Stromal cell of bone marrow (primary cell): ENCODE measurements at places on chromosomes 13 and 19.
A peak's percentile ranks its signal among the peaks of the same experiment; 100 is the strongest.

GRCh38 chr13:77528414-77528813 is 7.1 kb upstream of the SCEL start:
- no peak for DNase-seq

DNA sequence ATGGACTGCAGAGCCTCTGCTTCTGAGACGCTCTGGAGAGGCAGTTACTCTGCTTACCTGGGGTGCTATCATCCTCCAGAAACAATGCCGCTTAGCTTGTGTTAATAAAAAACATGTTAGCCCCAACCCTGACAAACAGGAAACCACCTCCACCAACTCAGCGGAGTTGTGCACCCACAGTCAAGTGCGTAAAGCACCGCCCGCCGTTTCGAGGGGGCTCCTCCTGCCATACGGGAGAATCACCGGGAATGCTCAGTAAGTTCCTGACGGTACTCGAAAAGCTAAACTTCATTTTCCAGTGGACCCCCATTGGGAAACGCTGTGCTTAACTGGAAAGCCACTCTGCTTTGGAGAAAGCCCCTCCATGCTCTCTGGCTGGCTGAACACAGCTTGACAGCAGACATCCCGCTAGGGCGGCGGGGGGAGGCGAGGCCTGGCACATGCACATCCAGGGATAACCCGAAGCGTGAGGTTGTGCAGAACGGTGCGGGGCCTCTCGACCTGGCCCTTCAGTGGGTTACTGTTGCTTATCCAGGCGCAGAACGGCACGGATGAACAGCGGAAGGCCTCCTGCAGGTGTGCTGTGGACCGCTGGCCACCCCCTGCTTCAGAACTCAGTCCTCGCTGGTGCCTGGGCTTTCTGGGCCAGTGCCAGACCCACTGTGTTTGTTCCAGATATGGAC is 17.1 kb downstream of the GAS6 start:
- no peak for DNase-seq

GRCh38 chr19:924553-925086 is 1.2 kb upstream of the ARID3A start:
- DNase-seq = no peak

- no peak for DNase-seq
These were observed 164.9 kb downstream of the ZIC5 start for GRCh38 chr13:99806671-99807070.

DNA sequence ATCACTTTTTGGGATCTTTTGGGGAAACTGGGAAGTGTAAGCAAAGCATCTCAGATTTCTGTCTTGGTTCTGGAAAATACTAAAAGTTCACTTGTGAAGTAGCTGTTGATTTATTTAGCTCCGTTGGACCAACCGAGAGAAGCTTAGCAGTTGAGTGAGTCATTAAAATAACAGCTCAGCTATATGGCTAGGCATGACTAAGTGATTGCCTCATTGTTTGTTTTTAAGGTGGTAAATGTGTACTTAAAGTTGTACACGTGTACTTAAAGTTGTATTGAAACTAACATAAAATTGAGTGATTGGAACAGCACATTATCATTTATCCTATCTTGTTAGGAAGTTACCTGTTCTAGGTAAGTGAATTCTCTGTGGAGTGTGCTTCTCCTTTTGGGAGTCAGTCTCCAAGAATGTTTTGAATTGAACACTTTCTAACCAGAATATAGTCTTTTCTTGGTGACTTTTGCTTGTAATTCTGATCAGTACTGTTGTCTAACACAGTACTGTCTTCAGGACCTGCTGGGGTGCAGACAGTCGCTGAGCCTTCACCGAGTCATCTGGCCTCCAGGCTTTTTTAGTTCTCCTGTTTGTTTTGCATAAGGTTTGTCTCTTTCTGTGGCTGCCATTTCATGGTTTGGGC is 2.9 kb upstream of the DCUN1D2 start:
- peak; percentile 91 for DNase-seq

DNA sequence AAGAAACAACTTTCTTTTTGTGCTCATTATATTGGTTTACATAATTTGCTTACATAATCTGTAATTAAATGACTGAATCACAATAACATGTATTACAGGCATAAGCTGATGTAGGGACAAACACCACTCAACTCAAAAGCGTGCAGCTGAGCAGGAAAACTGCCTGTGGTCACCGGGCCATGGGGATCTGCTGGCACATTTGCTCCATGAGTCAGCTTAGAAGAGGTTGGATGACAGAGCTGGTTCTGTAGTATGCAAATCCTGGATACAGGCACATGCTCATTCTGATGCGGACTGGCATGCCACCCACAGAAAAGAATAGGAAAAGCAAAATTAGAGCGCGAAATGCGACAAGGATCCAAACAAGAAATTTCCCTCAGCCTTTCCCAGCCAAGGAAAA is 128.6 kb downstream of the USP12 start:
- peak; percentile 98 for DNase-seq

DNA sequence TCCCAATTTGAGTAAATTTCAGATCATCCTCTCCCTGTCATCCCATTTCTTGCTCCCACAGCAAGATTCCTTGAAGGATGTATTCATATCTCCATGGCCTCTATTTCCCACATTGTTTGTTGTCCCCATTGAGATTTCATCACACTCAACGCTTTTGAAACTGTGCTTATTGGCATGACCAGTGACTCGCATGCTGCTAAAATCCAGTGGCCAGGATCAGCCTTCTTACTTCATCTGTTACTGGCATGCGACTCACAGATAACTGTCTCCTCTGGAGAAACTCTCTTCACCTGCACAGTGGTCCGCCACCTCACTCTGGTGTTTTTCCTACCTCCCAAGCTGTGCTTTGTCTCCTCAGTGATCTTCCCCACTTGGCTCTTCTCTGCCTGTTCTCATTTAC is 95.8 kb downstream of the WASF3 start:
- DNase-seq = peak; percentile 43

- no peak for DNase-seq
These were observed 165.1 kb downstream of the COG6 start for GRCh38 chr13:39820606-39821005.

DNA sequence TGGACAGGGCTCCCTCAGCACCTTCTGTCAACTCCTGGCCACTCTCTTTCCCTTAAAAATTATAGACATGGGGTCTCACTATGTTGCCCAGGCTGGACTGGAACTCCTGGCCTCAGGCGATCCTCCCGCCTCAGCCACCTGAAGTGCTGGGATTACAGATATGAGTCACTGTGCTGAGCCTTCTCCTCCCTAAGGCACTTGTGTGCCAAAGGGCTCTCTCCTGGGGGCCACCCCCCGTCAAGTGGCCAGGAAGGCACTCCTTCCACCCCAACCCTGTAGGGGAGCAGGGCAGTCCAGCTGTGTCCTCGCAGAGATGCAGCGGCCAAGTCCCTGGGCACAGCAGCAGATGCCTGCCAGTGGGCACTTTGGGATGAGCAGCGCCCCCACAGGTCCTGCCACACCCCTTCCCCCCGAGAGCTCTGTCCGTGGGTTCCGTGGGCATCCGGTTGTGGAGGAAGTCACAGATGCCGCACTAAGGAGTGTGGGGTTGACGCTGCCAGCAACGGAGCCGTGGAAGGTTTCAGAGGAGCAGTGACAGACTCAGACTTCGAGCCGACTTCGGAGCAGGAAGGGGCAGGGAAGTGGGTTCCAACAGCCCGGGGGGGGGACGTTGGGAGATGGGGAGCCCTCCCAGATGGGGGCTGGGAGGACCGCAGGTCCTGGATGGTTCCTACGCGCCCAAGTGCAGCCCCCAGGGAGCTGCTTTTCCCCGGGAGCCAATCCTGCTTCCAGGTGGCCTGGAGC is 3.3 kb upstream of the UQCR11 start:
- DNase-seq = no peak

- no peak for DNase-seq
These were observed 15.5 kb upstream of the DCLK1 start for GRCh38 chr13:36146511-36147269.

DNA sequence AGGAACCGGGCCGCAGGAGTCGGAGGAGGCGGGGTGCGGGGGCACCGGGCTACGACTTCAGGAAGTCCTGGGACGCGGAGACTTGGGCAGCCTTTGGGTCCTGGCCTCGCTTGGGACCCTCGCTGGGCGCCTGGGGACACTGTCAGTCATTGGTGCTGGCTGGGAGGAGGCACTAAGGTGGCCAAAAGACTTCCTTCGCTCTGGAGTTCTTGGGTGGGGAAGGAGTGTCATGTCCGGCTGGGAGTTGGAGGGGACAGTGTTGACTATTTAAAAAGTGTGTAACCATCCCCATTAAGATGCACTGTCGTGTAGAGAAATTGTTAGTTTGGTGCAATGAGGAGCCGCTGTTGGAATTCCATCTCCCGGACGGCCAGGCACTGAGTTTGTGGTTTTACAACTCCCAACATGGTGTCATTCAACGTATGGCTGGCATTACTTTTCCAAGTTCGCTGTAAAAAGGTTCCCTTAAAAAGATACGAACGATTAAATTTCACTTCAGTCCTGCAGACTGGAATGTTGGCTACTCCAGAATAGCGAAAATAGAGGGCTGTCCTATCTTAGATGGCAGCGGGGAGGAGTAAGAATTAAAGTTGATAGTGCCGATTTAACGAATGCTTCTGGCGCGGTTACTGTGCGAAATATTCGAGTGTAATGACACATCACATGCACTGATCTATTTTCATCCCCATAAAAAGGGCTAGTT is 776 bp downstream of the DNAJC3 start:
- peak; percentile 28 for DNase-seq

GRCh38 chr19:41956621-41957020 is 2.5 kb downstream of the RABAC1 start:
- no peak for DNase-seq

- no peak for DNase-seq
These were observed 49.4 kb downstream of the PEPD start for GRCh38 chr19:33472226-33472625.

DNA sequence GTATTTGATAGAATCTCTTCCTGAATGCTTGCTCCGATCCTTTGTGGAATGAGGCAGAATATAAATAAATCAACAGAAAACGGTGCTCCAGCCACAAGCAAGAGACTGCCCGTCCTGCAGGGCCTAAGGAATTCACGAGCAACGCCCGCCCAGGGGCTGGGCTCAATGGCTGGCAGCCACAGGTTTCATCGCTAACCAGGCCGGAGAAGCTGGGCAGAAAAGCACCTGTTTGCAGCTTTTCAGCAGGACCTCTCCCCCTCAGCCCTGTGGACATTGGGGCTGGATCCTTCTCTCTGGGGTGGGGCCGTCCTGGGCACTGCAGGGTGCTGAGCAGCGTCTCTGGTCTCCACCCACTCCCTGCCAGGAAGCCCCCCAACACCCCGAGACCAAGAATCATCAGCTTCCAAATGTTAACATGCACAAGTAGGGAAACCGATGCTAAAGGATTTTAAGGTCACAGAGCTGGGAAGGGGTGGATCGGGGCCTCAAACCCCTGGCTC is 102.5 kb downstream of the GADD45B start:
- no peak for DNase-seq

DNA sequence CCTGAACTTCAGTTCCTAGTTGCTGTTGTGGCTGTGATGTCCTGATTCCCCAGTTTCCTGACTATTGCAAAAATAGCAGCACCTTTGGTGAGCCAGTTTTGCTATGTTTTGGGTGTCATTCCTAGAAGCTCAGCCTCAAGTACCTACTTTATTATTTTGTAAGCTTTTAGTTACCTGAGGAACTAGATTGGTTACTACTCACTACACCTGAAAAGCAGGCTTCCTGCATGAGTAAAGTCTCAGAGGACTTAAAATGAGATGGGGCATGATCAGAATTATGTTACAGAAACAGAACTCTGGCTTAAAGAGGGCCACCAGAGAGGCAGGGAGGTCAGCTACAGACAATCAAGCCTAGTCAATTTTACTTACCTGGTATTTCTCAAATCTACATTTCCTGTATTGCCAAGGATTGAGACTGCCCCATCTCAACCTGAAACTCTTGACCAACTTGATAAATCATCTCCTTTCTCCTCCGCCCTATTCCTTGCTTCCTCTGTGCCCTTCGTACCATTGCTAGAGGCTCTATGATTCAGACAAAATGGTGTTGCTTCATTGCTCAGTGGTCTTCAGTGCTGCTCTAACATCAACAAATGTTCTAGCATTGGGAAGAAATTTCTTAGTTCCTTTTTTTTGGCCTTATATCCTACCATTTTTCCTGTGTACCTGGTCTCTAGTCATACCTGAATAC is 58.9 kb downstream of the RAP2A start:
- DNase-seq = no peak

DNA sequence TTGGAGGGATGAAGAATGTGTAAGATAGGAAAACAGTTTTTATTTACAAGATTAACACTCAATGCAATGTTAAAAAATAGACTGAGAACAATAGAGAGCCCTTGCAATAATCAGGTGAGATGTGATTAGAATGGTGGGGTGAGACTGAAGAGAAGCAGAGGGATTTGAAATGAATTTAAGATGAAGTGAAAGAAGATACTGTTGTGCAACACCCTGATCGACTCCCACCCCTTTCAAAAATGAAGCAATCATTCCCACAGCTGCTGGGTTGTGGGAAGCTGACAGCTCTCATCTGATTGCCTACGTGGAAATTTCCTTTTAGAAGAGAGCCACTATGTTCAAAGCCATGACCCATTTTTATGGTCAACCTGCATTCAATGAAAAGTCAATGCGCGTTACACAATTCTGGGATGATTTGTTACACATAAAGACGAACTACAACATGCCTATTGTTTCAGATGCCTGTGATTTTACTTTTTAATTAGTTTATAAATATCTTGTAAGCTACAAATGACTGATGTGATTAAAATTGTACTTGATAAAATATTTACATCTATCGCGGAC is 1374.8 kb downstream of the PCDH9 start:
- DNase-seq = no peak

DNA sequence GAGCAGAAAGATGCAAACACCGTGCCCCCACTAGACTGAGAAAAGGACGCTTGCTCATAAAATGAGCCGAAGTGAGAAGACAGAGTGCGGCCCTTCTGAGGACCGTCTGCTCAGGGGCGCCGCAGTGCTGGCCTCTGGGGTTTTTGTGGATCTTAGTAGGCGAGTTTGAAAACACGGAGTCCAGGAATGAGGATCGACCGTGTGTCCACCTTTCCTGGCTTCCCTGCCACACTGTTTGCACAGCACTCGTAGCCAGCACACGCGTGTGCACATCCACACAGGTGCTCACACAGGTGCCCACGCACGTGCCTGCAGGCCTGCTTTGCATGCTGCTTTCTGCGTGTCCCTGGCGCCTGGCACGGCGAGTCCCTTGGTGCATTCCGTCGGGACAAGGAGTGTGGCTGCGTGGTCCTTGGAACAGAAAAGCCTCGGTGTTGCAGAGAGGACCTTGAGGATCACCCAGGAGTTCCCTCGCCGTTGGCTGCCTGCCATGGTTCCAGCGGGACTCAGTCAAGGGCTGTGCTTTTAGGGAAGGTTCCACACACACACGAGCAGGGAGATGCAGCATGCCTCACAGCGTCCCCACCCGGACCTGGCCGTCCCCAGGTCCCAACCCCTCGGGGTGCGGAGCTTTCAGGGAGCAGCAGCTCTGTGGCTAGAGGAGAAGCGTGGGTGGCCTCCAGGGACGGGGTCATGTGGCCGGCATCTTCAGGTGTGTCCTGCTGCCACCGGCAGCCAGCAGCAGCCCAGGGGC is 10.1 kb upstream of the ZNF554 start:
- DNase-seq = no peak

GRCh38 chr19:1057176-1057855 is 9.7 kb upstream of the ARHGAP45 start:
- DNase-seq = no peak

GRCh38 chr19:54694648-54695047 is 29.6 kb upstream of the KIR3DL3 start:
- no peak for DNase-seq

- DNase-seq = no peak
These were observed 1040.6 kb upstream of the SPRY2 start for GRCh38 chr13:81381560-81381959.

GRCh38 chr13:83753912-83754624 is 128.2 kb downstream of the SLITRK1 start:
- DNase-seq = no peak
